ENCODE measurements at places on chromosomes 16 and 17. TPM values are rescaled to one million over a fixed set of nuclear protein-coding genes. Genes with fewer than 3 reads are reported as not detected.

Gene TXNL4B
- polyA plus RNA-seq, result 11.9 TPM

Gene MT4
- polyA plus RNA-seq, result not detected

Gene KRT13
- polyA plus RNA-seq, result not detected

Gene TP53TG3D
- polyA plus RNA-seq, result 0.28 TPM

Gene OTOP3
- not detected for polyA plus RNA-seq

Gene ABCA8
- polyA plus RNA-seq, result not detected

Gene DHRS7C
- polyA plus RNA-seq, result not detected

GRCh38 chr16:23595246-23595950, 718 bp downstream of the NDUFAB1 start:
- no peaks in the 10 kb centered on the region for H3K27me3 ChIP-seq
- DNase-seq, result no peak
- peak overlapping the region; percentile 72 for H3K4me3 ChIP-seq

DNA sequence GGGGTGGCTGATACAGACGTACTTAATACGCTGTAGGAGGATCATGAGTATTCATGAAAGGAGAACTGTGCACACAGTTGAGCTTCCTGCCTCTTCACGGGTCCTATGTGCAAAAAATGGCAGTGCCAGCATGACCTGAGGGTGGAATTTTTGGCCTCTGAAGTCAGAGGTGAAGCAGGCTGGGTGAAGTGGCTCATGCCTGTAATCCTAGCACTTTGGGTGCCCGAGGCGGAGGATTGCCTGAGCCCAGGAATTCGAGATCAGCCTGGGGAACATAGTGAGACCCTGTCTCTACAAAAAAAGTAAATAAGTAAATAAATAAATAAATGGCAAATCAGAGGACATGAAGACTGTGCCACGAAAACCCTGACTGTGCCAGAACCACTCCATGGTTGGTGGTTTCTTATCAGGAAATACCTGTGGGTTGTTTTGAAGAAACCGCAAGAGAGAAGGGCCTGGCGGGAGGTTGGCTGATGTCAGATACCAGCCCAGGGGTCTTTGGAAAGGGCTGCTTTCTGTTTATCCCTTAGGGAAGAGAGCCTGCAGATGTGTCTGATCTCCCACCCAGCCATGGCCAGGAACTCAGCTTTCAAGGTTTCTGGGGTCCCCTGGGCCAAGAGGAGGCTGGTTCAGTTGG, 3.4 kb downstream of the ASPSCR1 start:
- no peak overlapping the region for H3K4me3 ChIP-seq
- DNase-seq, result no peak
- no peak overlapping the region for H3K27ac ChIP-seq
- H3K27me3 ChIP-seq, result no peaks in the 10 kb centered on the region
- H3K36me3 ChIP-seq, result no peaks in the 10 kb centered on the region

DNA sequence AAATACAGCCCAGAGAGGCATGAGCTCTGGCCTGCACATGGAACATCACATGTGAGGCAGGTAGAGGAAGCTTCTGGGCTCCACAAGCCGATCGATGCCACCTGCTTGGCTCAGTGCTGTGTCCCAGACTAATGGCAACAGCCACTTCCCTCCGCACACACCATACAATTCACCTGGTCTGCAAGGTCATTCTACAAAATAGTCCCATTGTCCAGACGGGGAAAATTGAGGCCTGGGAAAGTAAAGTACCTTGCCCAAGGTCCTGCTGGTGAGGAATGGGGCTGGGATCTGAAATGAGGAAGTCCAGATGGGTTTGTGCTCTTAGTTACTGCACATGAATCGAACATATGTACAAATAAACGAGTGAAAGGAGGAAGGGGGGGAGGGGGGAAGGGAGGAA, 88.0 kb downstream of the LITAF start:
- no peaks in the 10 kb centered on the region for H3K36me3 ChIP-seq
- H3K27ac ChIP-seq, result no peak overlapping the region
- no peak overlapping the region for H3K4me3 ChIP-seq
- H3K27me3 ChIP-seq, result no peaks in the 10 kb centered on the region

- DNase-seq, result no peak
- H3K4me1 ChIP-seq, result no peaks in the 10 kb centered on the region
- no peaks in the 10 kb centered on the region for H3K27me3 ChIP-seq
- no peaks in the 10 kb centered on the region for H3K36me3 ChIP-seq
- no peak overlapping the region for H3K4me3 ChIP-seq
Observed at GRCh38 chr17:42165751-42166150, 11.0 kb upstream of the RAB5C start.

DNA sequence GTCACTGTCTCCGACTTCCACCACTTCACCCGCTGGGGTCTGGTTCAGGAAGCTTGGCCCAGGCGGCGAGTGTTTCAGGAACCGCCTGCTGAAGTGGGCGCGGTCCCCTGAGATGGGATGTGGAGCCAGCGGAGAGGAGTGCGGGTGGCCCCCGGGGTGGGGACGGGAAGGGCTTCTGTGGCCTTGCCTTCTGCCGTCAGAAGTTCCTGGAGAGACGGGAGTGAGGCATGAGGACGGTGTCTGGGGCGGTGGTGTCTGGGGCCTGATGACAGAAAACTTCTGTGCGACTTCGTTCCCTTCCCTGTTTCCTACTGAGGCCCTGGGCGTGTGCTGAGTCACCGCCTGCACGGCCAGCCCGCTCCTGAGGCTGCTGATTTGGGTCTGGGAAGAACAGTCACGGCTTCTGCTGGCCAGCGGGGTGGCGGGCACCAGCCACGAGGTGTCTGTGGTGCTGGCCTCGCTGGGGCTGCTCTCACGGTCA, 12.3 kb upstream of the NLRC3 start:
- H3K4me3 ChIP-seq, result no peak overlapping the region
- H3K27ac ChIP-seq, result no peak overlapping the region
- H3K27me3 ChIP-seq, result no peaks in the 10 kb centered on the region

- H3K4me3 ChIP-seq, result no peak overlapping the region
- no peak for DNase-seq
- H3K27ac ChIP-seq, result no peak overlapping the region
- no peaks in the 10 kb centered on the region for H3K36me3 ChIP-seq
Observed at GRCh38 chr16:54546521-54546920, 259.9 kb upstream of the IRX3 start.

DNA sequence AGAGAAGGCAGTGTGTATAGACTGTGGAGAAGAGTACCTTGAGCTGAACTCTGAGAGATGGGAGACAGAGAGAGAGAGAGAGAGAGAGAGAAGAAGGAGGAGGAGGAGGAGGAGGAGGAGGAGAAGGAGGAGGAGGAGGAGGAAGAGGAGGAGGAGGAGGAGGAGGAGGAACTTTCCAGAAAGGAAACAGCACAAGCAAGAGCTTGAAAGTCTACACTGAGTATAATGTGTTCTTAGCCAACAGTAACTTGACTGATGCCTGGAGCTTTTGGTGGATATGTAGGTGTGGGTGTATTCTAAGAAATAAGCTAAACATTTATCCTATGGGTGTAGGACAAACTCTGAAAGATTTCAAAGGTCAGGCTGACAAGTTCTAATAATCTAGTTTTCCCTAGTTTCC, 116.4 kb downstream of the SNX11 start:
- H3K4me3 ChIP-seq, result no peak overlapping the region
- H3K36me3 ChIP-seq, result no peaks in the 10 kb centered on the region
- H3K4me1 ChIP-seq, result no peaks in the 10 kb centered on the region
- no peak for DNase-seq
- no peak overlapping the region for H3K27ac ChIP-seq

DNA sequence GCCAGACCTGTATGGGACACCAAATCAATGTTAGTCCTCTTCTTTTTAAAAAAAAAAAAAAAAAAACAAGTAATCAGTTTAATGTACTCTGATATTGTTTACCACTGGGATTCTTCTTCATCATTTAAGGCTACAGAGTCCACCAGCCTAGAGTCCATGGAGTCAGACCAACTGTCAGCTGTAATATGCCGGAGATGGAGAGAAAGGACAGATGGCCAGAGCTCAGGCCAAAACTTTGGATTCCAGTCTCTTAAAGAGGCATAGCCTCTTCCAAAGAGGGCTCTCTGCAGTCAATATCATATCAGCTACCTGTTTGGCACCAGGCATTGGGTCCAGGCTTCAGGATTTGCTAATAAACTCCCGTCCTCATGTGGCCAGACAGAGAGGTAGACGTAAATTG, 469.6 kb upstream of the HSBP1 start:
- no peaks in the 10 kb centered on the region for H3K27me3 ChIP-seq
- no peaks in the 10 kb centered on the region for H3K36me3 ChIP-seq
- no peaks in the 10 kb centered on the region for H3K4me1 ChIP-seq
- no peak overlapping the region for H3K27ac ChIP-seq
- no peak overlapping the region for H3K4me3 ChIP-seq
- DNase-seq, result no peak

GRCh38 chr16:68744744-68745280, 7.7 kb downstream of the CDH1 start:
- no peaks in the 10 kb centered on the region for H3K27me3 ChIP-seq
- H3K36me3 ChIP-seq, result no peaks in the 10 kb centered on the region
- H3K4me3 ChIP-seq, result no peak overlapping the region
- no peak overlapping the region for H3K27ac ChIP-seq
- peaks cover 16% of the 10 kb centered on the region for H3K4me1 ChIP-seq

DNA sequence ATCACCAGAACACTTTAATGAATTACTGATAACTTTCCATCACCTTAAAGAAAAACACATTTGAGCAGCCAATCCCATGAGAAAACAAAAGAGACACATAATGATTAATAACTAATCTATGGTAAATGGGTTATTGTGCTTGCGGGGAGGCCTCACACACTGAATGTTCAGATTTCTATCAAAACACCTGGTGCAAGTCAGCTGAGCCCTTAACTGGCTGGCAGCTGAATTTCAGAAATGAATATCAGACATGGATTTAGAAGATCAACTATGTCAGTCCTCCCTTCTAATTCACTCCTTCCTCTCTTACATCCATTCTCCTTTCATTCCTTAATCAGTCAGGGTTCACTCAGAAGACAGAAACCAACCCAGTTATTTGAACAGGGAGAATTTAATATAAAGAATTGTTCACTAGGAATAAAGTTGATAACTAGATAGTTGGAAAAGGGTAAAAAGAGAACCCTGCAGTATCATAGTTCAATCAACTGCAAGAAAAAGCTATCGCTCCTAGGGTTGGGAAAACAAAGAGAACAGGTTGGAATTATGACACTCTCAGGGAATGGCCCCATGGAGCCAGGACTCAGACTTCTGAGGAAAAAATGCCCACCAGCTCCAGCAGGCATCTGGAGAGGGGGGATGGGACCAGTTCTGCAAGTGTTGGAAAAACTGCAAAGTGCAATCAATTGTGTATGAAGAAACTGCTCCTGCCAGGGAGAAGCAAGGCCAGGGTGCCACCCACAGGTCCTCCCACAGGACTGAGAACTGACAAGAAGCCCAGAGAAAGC, 577.1 kb upstream of the CDH5 start:
- no peak overlapping the region for H3K27ac ChIP-seq
- no peaks in the 10 kb centered on the region for H3K27me3 ChIP-seq
- H3K36me3 ChIP-seq, result no peaks in the 10 kb centered on the region
- no peak overlapping the region for H3K4me3 ChIP-seq

- H3K36me3 ChIP-seq, result no peaks in the 10 kb centered on the region
- H3K4me3 ChIP-seq, result no peak overlapping the region
- no peak for DNase-seq
- H3K27ac ChIP-seq, result no peak overlapping the region
- H3K27me3 ChIP-seq, result no peaks in the 10 kb centered on the region
- no peaks in the 10 kb centered on the region for H3K4me1 ChIP-seq
Observed at GRCh38 chr16:11474617-11475291, 112.0 kb downstream of the LITAF start.

DNA sequence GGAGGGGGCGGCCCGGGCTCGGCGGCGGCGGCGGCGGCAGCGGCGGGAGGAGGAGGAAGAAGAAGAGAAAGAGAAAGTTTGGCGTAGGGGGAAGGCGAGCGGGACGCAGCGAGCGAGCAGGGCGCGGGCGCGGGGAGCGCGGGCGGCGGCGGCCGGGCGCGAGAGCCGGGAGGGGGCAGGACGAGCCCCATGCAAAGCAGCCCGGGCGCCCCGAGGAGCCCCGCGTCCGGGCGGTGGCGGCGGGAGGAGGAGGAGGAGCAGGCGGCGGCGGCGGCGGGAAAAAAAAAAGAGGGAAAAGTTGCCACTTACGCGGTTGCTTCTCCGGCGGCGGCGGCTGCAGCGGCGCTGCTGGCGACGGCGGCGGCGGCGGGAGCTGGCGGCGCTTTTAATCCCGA, 10.3 kb upstream of the ZFHX3 start:
- peaks cover 29% of the 10 kb centered on the region for H3K4me1 ChIP-seq
- H3K27ac ChIP-seq, result no peak overlapping the region
- H3K4me3 ChIP-seq, result peak overlapping the region; percentile 66
- no peaks in the 10 kb centered on the region for H3K36me3 ChIP-seq
- H3K27me3 ChIP-seq, result peaks cover 27% of the 10 kb centered on the region

DNA sequence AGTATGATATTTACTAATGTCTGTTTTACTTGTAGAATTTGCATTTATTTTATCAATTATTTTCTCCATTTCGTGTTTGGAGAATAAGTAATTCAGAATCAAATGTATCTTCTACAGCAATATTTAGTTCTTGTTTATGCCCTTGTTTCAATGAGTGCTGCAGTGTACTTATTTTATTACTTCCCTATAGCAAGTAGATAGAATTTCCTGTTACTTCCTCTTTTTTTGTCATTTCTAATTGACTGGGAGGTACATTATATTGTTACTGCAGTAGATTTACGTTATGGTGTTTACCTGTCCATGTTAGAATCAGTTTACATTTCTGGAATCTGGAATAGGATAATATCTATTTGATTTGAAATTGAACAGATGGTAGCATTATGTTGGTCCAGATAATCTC, 71.2 kb downstream of the OMG start:
- DNase-seq, result peak; percentile 49
- H3K36me3 ChIP-seq, result no peaks in the 10 kb centered on the region
- no peaks in the 10 kb centered on the region for H3K27me3 ChIP-seq
- no peak overlapping the region for H3K27ac ChIP-seq
- peaks cover 10% of the 10 kb centered on the region for H3K4me1 ChIP-seq

DNA sequence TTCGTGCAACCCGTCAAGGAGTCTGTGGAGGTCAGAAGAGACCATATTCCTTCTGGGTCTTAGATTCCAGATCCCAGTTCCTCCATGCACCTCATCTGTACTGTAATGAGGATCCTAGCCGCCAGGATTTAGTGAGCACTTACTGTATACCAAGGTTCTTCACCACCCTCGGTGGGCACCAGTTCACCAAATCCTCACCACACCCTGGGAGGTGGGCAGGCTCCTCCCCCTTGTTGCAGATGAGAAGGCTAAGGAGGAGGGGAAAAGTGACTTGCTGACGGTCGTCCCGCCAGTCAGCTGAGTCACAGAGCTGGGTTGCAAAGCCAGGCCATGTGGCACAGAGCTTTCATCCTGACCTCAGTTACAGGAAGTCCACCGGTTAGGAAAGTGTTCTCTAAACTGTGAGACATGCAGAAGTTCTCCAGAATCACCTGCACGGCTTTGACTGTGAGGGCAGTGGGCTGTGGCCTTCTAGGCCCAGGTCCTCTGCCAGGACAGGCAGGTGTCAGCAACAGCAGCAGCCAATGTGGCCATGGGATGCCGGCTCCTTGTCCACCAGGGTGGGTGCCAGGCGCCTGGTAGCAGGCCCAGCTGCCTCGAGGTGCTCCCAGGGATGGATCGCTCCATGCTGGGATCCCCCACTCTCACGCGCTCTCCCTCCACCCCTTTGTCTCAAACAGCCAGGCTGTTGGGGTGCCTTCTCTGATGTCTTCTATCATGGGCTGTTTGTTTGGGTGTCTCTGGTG, 240.3 kb upstream of the GSE1 start:
- no peak for DNase-seq
- no peaks in the 10 kb centered on the region for H3K4me1 ChIP-seq
- H3K27ac ChIP-seq, result no peak overlapping the region
- no peak overlapping the region for H3K4me3 ChIP-seq
